CD4-positive, alpha-beta T cell treated with Interleukin-4 for 1 hour (primary cell): ENCODE measurements at places on chromosomes 4 and X.

GRCh38 chr4:64857815-64858214, 448.6 kb upstream of the TECRL start:
- no peak for DNase-seq

DNA sequence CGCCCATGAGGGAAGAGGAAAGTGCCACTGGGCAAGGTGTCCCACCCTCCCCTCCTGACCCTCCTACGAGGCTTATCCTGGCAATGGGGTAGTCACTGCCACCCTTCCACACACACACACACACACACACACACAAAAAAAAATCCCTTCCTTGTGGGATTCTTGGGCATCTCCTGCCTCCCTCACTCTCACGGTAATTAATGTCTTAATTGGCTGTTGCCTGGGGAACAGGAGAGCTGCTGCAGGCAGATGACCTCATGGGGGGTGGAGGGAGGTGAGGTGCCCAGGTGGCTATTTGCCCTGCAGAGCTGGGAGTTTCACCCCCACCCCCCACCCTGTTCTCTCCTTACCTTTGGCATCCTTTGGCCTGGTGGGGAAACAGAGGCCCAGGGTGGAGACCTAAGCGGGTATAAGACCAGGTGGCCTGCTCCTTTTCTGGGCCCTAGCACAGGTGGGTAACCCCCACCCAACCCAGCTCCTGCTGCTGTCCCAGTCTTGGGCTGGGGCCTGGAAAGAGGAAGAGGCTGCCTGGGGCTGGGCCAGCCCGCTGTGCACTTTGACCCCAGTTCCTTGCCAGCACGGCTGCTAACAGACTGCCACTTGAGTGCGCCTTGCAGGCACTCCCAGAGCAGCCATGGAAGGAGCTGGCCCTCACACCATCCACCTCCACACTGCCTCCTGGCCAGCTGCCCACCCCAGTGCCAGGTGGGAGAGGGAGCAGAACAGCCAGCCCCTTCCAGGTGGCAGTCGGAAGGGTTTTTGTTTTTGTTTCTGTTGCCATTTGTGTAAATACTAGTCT, 12.6 kb downstream of the EFNB1 start:
- no peak for DNase-seq

DNA sequence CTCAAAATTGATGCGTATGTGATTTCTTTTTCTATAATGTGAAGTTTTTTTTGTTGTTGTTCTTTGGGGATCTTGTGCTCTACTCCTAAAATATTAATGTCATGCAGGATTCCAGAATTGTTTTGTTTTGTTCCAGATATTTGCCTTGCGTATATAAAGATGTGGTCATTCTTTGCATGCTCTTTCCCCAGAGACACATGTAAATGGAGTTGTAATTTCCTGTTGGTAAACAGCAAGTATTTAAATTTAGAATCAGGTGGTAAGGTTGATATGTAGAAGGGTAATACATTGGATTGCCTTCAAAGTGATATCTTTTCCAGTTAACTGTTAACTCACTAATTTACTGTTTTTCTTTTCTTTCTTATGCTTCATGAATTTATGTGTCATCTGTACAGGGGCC, 23.1 kb upstream of the MAGED1 start:
- DNase-seq = no peak

DNA sequence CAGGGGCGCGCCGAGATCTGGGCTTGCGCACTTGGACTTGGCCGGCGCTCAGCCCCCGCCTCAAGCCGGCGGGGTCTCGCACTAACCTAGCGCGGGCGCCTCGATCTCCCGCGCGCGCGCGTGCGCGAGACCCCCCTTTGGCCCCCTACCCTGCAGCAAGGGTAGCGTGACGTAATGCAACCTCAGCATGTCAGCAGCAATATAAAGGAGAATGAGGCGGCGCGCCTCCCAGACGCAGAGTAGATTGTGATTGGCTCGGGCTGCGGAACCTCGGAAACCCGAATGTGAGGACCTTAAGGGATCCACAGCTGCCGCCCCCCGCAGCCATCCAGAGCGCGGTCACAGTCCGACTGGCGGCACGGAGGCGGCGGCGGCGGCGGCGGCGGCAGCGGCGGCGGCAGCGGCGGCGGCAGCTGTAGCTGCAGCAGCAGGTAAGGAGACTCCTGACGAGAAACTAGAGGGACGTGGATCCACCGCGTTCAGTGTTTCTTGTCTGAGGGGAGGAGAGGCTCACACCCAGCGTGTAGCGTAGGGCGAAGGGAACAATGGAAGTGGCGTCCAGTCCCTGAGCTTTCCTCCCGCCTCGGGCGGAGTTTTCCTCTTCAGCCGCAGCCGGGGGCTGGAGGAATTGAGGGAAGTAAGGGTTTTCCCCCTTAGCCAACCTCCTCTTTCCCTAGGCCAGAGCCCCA, at the start of the genes SATL1 and ZNF711:
Gene SATL1 (minus strand): TSS at position 19 of the 689 bp plus-strand sequence. CDS start 134,811 bp downstream, outside the sequence.
Gene ZNF711 (plus strand): TSS at position 231 of the 689 bp plus-strand sequence. CDS start 3,582 bp downstream, outside the sequence.
- peak; percentile 24 for DNase-seq

GRCh38 chr4:138460477-138461414, 218.6 kb upstream of the SLC7A11 start:
- DNase-seq = no peak

- no peak for DNase-seq
These were observed 94.3 kb downstream of the EFNB1 start for GRCh38 chrX:68923147-68923546.

- DNase-seq = no peak
These were observed 38.8 kb downstream of the RAB40A start for GRCh38 chrX:103480526-103480925.

GRCh38 chr4:107793996-107794395, 30.7 kb upstream of the SGMS2 start:
- DNase-seq = no peak

GRCh38 chr4:80173401-80173800, 23.9 kb upstream of the PRDM8 start:
- peak; percentile 72 for DNase-seq

- DNase-seq = no peak
These were observed 2396.7 kb downstream of the PCDH7 start for GRCh38 chr4:33116871-33117270.

DNA sequence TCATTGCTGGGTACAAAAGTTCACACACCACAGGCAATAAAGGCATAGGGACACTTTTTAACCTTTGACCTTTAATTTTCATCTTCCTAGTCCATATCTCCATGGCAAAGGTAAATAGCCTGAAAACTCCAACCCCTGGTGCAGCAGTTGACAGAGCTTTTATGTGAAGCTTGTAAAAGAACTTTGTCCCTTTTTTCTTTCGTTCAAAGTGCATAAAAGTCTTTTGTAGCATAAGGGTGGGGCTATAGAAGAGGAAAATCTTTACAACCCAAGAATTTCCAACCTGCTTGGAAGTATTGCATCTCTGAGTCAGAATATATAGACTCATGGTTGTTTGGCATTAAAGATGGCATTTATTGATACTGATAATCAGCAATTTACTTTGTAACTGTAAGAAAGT, 20.4 kb downstream of the POF1B start:
- DNase-seq = no peak

GRCh38 chr4:173960398-173960797, 323.1 kb downstream of the FBXO8 start:
- DNase-seq = no peak

GRCh38 chrX:11304829-11305228, 11.6 kb downstream of the AMELX start:
- no peak for DNase-seq

DNA sequence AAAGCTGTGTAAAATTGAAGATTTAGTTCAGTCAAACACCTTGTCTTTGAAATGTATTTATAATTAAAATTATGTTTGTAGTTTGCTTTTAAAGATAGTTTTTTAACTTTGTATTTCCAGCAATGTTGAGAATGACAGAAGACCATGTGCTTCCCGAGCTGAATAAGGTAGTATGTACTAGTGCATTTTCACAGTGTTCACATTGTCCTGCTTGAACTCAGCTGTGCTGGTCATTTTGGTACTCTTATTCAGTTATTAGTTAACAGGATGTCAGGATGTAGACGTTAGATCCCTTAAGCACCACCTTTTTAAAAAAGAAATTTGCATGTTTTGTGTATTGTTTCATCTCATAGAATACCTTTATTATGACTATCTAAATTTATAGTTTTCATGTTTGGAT, 28.4 kb downstream of the ANAPC4 start:
- DNase-seq = no peak

DNA sequence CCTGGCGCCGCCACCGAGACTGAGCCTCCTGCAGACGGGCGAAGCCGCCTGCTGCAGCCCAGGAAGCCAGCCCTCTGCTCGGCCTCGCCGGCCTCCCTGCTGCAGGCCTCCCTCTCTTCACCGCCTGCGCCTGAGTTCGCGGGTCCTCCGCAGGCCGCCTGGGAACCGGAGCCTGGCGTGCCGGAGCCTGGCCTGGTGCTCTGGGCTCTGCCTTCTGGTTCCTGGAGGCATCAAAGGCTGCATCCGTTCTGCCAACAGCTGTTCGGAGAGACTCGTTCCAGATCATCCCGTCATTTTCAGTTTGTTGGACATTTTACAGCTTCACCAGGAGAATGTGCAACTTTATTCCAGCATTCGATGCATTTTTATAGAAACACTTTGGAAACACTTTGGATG, 178.0 kb downstream of the DCLK2 start:
- DNase-seq = no peak

- no peak for DNase-seq
These were observed 24.2 kb downstream of the SLC25A5 start for GRCh38 chrX:119492463-119492862.

DNA sequence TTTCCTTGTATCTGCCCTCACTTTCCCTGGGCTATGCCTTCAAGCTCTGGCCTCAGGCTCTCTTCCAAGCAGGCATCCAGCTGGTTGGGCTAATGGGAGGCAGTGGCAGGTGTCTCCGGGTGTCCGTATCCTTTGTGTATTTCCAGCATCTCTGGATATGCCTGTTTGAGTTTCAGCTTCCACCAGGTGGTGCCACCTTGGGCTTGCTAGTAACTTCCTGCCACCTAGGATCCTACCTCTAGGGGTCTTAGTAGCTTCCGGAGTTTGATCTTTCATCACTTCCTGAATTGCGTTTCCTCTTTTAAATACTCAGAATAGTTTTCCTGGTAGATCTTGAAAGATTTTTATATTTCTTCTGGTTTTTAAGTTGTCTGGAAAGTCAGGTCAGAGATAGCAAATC, 23.2 kb upstream of the ANOS1 start:
- DNase-seq = no peak

- DNase-seq = peak; percentile 2
These were observed 26.8 kb upstream of the CLDN24 start for GRCh38 chr4:183348706-183349659.

- DNase-seq = no peak
These were observed 69.7 kb downstream of the ANKRD50 start for GRCh38 chr4:124642846-124643245.

DNA sequence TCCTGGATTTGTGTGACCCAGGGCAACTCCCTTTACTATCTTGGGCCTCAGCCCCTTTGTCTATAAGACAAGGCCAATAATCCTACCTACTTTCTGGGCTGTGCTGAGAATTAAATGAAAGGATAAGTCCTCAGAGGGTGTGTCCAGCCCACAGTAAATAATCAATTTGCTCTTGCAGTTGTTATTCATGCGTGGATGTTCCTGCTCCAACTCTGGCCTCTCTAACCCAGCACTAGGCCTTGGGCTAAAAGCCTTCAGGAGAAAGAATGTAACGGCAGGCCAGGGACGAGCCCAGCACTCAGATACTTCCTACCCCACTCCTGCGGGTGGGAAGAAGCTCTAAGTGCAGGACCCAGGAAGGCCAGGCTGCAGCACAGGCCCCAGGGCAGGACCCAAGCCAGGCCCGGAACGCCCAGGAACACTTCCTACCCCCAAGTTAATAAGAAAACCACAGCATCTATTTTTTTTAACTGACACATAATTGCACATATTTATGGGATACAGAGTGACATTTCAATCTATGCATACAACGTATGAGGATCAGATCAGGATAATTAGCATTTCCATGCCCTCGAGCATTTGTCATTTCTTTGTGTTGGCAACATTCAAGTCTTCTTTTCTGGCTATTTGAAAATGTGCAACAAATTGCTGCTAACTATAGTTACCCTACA, 179.6 kb upstream of the RBPJ start:
- no peak for DNase-seq

DNA sequence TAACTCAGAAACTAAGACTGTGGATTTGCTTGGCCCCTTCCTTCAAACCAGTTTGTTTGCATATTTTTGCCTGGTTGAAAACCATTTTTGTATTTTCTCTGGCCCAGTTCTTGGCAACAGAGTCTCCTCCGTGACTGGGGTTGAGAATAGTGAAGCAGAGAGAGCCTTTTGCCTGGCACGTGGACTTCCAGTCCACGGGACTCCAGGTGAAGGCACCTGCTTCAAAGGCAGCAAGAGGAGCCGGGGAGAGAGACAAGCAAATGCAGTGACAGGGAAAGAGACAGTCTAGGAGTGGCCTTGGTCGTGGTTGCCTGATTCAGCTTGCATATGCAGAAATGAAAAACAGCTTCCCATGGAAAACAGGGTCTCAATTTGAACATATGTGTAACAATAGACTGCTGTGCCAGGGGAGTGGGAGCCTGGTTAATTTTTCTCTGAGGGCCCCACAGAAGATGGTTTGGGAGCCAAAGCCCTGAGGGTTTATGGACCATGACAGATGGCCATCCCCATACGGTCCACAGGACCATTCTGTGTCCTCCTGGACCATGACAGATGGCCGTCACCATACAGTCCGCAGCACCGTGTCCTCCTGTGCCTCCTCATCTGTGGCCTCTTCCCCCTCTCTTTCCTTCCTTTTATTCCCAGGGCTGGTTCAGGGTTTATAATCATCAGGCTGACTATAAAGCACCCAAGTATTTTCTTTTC, 272.2 kb upstream of the RASGEF1B start:
- no peak for DNase-seq

GRCh38 chr4:108473163-108473720, 147.1 kb upstream of the RPL34 start:
- DNase-seq = no peak

DNA sequence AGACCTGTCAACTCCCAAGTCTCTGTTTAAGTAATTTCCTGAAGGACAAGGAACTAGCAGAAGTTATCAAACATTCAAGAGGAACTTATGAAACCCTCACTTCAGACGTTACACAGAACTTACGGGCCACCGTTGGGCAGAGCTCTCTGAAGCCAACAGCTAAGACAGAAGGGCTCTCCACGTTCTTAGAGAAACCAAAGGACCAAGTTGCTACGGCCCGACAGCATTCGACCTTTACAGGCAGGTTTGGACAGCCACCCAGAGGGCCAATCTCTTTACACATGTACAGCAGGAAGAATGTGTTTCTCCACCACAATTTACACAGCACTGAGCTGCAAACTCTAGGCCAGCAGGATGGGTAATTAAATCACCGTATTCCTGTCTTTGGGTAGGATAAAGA, 705.1 kb upstream of the GRID2 start:
- DNase-seq = no peak

GRCh38 chr4:185654311-185654710, 119.0 kb upstream of the PDLIM3 start:
- DNase-seq = no peak

DNA sequence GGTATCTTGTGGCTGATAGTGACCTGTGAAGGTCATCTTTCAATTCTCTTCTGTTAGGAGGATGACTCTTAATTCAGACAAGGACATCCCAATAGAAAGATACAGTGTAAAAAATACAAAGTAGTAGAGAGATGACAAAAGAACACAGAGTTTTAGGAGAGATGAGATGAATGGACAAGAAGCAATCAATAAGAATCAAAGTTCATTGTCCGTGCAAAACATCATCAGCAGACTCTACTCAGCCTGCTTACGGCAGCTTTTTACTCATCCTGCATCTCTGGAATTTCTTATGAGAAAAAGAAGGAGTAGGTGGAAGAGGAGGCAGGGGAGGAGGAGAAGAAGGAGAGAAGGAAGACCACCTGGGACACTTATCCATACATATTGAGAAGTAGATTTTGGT, 2131.7 kb downstream of the ARAP2 start:
- DNase-seq = no peak
